ENCODE measurements at places on chromosomes 13 and 19. TPM values are rescaled to one million over a fixed set of nuclear protein-coding genes. Genes with fewer than 3 reads are reported as not detected.
A peak's percentile ranks its signal among the peaks of the same experiment; 100 is the strongest.

DNA sequence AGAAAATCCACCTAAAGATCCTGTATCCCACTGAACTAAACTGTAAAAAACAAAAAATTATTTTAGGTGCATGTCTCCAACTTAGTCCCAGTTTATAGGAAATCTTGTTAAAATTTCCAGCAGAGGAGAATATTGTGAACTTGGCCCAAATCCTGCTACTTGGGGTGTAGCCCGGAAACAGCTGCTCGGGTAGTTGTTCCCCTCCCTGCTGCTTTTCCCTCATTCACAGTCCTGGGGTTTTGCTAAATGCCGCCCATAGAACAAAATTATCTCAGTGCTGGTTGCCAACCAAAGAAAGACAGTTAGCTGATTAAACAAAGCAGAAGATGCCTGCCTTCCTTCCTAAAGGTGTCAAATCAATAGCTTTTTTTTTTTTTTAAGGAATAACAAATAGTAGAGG, 330.5 kb upstream of the KLF12 start:
- no peak for DNase-seq

DNA sequence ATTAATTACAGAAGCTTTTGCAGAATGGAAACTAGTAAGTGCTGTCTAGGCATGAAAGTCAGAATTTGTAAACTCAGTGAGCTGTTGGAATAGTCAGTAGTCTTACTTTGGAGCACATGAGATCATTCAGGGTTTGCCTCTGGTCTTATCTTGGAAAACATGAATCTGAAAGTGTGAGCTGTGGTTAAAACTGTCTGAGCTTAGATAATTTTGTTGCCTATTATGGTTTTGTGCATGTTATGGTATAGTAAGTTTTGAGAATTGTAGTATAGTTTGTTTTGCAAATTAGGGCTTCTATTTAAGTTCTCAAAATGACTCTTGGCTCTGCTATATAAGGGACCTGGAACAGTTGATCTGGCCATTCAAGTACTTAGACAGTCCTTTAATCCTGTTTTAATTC, 53.7 kb upstream of the TRPC4 start:
- no peak for DNase-seq

The ALOX5AP gene
- 5.5 TPM for polyA plus RNA-seq

DNA sequence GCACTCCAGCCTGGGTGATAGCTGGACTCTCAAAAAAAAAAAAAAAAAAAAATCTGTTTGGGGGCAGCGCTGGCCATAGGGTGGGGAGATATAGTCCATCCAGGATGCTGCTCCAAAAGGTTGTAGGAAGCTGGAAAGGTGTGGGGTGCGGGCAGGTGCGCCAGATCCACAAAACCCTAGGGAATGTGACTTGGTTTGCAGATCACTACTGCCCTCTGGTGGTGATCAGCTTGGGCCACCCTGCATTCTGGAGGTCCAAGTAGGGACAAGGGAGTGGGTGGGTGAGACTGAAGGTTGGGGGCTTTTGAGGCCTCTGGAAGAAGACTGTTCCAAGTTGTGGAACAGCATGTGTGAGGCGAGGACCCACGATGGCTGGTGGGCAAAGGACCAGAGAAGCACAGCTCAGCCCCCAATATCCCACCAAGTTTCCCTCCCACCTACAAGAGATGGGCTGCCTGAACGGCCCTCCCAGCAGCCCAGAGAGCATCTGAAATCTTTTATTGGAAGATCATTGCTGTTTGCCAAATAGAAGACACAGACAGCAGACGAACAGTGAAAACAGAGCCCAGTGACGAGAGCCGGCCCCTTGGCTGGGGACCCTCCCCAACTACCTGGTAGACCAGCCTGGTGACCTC, 10.4 kb upstream of the TYK2 start:
- peak; percentile 68 for DNase-seq

DNA sequence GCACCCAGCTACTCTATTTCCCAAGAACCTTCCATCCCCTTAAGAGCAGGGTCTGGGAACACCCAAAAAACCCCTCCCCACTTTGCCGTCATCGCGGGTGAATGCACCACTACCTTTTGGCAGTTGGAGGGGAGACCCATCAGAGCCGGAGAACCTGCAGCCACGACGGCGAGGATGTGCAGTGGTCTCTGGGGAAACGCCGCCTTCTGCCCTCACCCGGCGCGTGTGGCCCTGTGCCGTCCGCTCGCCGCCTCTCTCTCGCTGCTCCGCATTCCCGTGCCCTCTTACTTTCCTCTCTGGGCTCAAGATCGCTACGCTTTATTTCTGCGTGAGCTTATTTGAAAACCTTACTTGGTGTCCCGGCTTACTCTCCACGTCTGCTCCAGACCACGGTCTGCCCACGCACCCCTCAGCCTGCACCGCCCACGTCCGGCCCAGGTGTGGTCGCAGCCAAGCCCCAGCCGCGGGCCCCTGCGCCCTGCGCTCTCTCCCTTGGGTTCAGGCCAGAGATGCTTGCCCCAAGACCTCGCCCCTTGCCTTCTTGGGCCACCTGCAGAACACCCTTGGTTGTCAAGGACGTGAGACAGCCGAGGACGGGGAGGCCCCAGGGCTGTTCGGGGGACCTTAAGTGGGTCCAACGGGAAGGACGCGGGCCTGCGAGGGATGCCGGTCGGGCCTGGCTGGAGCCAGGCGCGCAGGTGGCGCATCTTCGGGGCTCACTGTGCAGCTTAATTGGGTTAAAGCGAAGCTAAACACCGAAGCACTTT, 2.0 kb upstream of the MAB21L1 start:
- DNase-seq, result no peak

DNA sequence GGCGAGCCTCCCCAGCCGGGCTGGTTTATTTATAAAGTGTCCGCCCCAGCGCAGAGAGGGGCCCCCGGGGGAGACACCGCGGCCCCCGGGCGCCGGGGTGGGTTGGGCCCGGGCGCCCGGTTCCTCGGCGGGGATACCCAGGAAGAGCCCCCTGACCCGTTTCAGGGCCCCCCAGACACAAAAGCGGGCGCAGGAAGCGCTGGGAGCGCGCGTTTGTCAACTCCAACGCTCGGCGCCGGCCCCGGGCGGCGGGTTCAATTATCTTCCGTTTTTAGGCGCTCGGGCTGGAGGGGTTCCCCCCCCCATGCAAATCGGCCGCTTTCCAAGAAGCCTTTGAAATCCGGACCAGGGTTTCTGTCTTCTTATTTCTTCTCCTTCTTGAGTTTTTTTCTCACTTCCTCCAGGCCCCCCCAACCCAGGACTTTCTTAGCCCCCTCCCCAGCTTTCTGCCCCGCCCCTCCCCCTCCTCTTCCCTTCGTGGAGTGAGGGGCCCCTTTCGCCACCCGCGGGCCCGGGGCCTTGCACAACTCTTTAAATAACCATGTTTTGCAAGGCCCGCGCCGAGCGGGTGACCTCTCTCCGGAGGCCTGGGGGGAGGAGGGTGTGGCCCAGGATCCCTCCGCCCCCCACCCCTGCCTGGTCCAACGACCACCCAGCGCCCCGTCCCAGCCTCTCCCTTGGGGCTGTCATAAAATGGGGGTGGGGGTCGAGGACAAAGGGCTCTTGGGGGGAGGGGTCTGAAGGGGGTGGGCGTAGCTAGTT, 935 bp downstream of the ARID3A start:
- no peak for DNase-seq

The NLRP12 gene
- 0.09 TPM for polyA plus RNA-seq

The BBC3 gene
- 1.9 TPM for polyA plus RNA-seq

DNA sequence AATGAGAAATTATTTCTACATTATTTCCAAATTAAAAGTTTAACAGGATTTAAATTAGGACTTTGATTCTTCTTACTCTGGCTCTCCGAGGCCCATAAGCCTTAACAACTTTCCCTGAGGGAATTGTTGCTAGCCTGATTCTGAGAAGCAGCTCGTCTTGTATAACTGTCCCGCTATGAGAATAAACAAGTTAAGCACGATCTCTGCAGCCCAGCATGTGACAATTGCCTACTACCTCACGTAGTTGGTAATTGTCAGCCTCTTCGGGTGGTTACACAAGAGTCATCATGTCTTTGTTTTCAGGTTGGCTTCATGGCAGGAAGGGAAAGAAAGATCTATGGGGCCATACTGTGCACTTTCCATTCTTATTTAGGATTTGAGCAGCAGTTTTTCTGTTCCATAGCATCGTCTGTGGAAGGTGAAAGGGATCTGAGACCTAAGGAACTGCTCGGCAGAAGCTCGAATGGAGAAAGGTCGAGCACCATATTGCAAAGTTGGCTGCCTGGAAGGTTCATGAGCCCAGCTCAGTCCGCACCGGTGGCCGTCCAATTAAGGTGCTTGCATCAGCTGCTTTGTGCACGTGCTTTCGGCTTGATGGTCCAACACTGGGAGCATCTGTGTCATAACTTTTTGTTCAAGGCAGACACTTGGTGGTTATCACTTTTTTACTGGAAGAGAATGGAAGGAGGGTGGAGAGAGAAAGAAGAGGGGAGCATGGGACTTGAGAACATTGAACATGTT, 1.8 kb upstream of the STARD13 start:
- DNase-seq, result no peak

The WBP4 gene
- 23.5 TPM for polyA plus RNA-seq

The KLF1 gene
- polyA plus RNA-seq, result 0.45 TPM

- DNase-seq, result no peak
Observed at GRCh38 chr19:58406818-58407657, 1.4 kb upstream of the ZNF584 start.

DNA sequence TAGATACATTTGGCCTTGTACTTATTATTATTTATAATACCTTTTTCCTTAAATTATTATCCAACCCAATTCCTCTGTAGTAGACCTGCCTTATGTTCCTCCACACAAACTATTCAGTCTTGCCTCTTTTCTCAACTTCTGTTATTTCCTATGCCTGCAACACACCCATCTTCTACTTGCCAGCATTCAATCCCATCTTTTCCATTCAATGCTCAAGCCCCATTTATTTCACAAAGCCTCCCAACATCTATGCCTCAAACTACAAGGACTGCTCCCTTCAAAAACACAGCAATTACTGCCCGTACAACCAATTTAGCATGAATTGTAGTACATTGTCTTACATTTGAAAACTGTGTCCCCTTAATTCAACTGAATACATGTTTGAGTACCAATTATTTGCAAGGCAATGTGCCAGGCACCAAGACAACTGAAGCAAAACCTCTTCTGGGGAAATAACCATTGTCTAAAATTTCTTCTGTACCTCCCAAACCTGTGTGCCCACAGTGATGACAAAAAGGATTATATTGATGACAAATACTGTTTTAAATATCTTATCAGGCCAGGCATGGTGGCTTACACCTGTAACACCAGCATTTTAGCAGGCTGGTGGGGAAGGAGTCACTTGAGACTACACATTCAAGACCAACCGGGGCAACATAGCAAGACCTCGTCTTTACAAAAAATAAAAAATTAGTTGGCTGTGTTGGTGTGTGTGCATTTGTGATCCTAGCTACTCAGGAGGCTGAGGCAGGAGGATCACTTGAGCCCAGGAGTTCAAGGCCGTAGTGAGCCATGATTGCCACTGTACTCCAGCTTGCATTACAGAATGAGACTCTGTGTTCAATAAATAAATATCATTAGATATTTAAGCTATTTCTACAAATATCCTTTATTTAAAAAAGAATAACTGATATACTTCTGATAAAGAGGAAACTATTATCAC, 35.1 kb downstream of the ELF1 start:
- DNase-seq, result no peak

The SLC25A41 gene
- polyA plus RNA-seq, result 0.31 TPM

The CYP4F11 gene
- polyA plus RNA-seq, result 0.70 TPM

The ZNF560 gene
- 0.83 TPM for polyA plus RNA-seq

The OR2Z1 gene
- polyA plus RNA-seq, result not detected

DNA sequence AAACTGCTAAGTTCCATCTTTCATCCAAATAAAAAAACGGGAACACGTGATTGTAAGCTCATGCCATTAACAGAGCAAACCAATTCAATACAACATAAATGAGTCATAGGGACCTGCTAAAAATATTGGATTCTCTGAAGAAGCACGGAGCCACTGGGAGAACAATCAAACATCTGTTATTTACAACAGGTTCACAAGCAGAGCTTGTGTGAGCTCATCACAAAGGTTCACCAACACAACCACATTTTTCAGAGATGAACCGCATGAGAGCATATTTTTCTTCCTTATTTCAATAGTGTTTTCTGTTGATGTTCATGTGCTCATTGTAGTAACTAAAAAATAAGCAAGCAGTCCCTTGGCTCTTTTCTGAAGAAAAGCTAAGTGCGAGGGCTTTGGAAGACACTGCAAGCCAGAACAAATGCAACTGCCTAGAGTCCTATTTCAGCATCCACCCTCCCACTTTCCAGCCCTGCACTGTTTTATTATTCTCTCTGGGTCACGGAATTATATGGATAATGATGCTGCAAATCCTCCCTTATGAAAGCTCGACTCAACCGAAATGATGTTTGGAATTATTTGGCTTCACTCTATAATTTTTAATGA, 545.8 kb downstream of the LIG4 start:
- DNase-seq, result no peak

DNA sequence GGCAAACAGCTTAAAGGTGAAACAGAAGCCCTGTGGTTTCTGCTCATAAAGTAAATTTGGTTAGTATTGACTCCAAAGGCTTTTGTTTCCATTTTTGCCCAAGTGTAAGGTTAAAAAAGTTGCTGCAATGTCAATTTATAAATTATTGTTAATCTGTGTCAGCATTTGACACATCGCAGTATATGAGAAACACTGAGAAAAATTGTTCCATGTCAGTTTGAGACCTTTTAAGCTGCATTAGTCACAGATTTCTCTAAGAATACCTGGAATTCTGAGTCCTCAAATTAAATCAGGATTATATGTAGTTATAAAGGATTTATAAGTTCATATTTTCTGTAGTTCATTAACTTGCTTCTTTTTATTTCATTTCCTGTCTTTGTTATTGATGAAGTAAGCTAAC, 78.8 kb downstream of the FGF14 start:
- no peak for DNase-seq

The REEP6 gene
- 26.3 TPM for polyA plus RNA-seq

The PODNL1 gene
- 1.5 TPM for polyA plus RNA-seq

The VSTM2B gene
- polyA plus RNA-seq, result not detected

The KCNJ14 gene
- 1.0 TPM for polyA plus RNA-seq

GRCh38 chr19:1389033-1389940, 5.6 kb downstream of the NDUFS7 start:
- no peak for DNase-seq

- DNase-seq, result no peak
Observed at GRCh38 chr19:33490041-33490451, 31.5 kb downstream of the PEPD start.

- DNase-seq, result no peak
Observed at GRCh38 chr13:48181482-48182145, 51.4 kb upstream of the ITM2B start.

DNA sequence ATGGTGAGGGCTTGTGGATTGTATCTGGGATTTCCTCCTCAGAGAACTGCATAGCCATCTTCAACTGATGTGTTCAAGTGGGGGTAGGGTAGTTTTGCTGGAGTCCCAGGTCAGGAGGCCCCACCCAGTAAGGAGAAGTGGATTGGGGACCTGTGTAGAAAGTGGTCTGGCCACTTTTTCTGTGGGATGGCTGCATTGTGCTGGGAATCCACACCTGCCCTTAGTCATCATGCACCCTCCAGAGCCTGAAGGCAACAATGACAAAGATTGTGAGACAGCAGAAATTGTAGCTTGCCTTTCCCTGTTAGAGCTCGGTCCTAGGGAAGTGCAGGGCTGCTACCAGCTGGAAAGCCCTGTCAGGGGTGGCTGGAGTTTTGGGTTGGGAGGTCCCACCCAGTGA, 255.4 kb downstream of the NDFIP2 start:
- no peak for DNase-seq

Measured in renal pelvis (tissue), 12 donors.